ENCODE measurements at places on chromosomes 5 and 9. TPM values are rescaled to one million over a fixed set of nuclear protein-coding genes. Genes with fewer than 3 reads are reported as not detected.

Gene ST6GALNAC6
- 8.5 TPM for total RNA-seq

Gene GLDC
- 8.1 TPM for total RNA-seq

Gene IGIP
- 1.3 TPM for total RNA-seq

Gene HINT2
- 78.5 TPM for total RNA-seq

Gene KIF27
- total RNA-seq: 2.2 TPM

Gene SLC36A1
- total RNA-seq: 5.7 TPM

Gene EIF4EBP3
- total RNA-seq: not detected

Gene ACOT12
- total RNA-seq: not detected

Gene MAMDC4
- total RNA-seq: 5.3 TPM

Gene PCDHA7
- 0.26 TPM for total RNA-seq

Gene C5orf58
- total RNA-seq: not detected

Gene SMIM15
- 61.7 TPM for total RNA-seq

Gene GCNT4
- total RNA-seq: under 0.01 TPM

Gene PKD2L2
- not detected for total RNA-seq

Gene ROPN1L
- total RNA-seq: 0.95 TPM

Gene STK32A
- total RNA-seq: 0.92 TPM

Gene TMEM174
- total RNA-seq: not detected

Gene GAS1
- total RNA-seq: not detected

Gene IL13
- total RNA-seq: not detected

Gene STC2
- 182 TPM for total RNA-seq

Gene SLC6A19
- not detected for total RNA-seq

Gene TRIP13
- total RNA-seq: 69.0 TPM

Gene SLC36A2
- not detected for total RNA-seq
